ENCODE measurements at places on chromosomes 3 and 15. TPM values are rescaled to one million over a fixed set of nuclear protein-coding genes. Genes with fewer than 3 reads are reported as not detected.

The HIGD2B gene
- total RNA-seq = not detected

The LIPH gene
- total RNA-seq = 0.22 TPM

The CDCP1 gene
- total RNA-seq = 0.32 TPM

The ANKDD1A gene
- 1.1 TPM for total RNA-seq

The CNTN4 gene
- 2.5 TPM for total RNA-seq

The RETNLB gene
- not detected for total RNA-seq

The CFAP91 gene
- 0.70 TPM for total RNA-seq

The UROC1 gene
- not detected for total RNA-seq

The DAZL gene
- not detected for total RNA-seq

The TGM5 gene
- not detected for total RNA-seq

The SCG5 gene
- not detected for total RNA-seq

The BCHE gene
- 5.5 TPM for total RNA-seq

The TMEM41A gene
- 10.0 TPM for total RNA-seq

The RAB43 gene
- 3.4 TPM for total RNA-seq

The TEX55 gene
- not detected for total RNA-seq

The PLD1 gene
- 78.0 TPM for total RNA-seq

The TRAT1 gene
- not detected for total RNA-seq

All from Right ventricle myocardium inferior (tissue), 1 donor.